Lung microvascular endothelial cell (primary cell): ENCODE measurements at places on chromosomes 2 and 18.

DNA sequence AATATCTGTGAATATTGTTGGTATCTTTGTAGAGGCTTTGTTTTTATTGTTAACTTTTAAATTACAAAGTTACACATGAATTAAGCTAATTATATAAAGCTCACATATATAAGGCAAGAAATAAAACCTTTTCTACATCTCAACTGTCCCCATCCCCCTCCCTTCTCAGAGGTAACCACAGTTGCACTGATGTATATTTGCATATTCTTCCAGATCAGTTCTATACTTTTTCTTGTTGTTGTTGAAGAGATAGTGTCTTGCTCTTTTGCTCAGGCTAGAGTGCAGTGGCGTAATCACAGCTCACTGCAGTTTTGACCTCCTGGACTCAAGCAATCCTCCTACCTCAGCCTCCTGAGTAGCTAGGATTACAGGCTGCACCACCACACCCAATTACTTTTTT is 36.0 kb upstream of the CDC42EP3 start:
- DNase-seq, result no peak

DNA sequence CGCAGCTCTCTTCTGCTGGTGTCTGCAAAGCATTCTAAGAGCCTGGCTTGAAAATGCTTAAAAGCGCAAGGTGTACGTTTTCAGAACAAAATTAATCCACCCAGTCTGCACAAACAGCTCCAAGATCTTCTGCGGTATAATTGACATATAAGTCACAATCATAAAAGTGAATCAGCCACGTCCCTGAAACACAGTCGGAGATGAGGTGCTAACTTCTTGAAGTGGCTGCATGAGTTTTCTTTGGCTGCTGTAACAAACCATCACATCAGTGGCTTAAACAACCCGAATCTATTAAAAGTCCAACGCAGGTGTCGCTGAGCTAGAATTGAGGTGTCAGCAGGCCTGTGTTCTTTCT is 32.6 kb downstream of the ARL4C start:
- no peak for DNase-seq

GRCh38 chr18:75625966-75626365 is 198.5 kb upstream of the SMIM21 start:
- no peak for DNase-seq

- DNase-seq, result no peak
These were observed 137.5 kb upstream of the CHAC2 start for GRCh38 chr2:53630026-53630606.

- DNase-seq, result no peak
These were observed 29.9 kb upstream of the OTOS start for GRCh38 chr2:240170354-240170735.

- peak; percentile 65 for DNase-seq
These were observed 23.7 kb downstream of the CRACDL start for GRCh38 chr2:98912221-98912851.

- no peak for DNase-seq
These were observed 191.6 kb downstream of the SEPTIN10 start for GRCh38 chr2:109422071-109422757.

GRCh38 chr2:225056330-225057073 is 14.2 kb upstream of the DOCK10 start:
- no peak for DNase-seq

GRCh38 chr2:183680573-183680972 is 556.3 kb downstream of the NUP35 start:
- DNase-seq, result no peak

DNA sequence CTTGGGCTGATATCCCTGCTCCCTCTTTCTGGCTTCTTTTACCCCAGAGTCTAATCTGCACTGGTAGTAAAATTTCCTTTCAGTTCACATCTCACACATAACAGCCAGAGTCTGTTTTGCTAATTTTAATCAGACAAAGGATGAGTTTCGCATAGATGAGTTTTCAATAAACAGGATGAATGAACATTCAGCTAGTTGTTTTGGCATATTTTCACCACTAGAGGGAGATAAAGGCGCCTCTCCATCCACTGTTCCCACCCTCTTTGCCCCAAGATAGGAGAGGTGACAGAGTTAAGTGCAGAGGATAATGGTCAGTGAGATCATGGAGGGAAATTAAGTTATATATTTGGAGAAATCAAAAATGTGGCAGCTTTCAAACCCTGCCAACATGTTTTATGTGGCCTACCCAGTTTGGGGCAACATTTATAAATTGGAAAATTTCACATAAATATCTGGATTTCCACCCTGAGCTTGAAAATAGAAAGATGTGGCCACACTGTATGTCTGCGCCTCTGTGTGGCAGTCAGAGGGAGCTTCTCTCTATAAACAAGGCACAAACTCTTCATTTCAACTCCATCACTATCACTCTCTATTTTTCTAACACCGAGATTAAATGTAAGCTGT is 48.5 kb upstream of the DTNA start:
- DNase-seq, result peak; percentile 50

- no peak for DNase-seq
These were observed 246.4 kb upstream of the HDAC4 start for GRCh38 chr2:239647052-239647819.

GRCh38 chr2:85165088-85165690 is 32.0 kb downstream of the TCF7L1 start:
- no peak for DNase-seq

GRCh38 chr2:73408198-73408597 is 22.6 kb downstream of the ALMS1 start:
- DNase-seq, result no peak

- no peak for DNase-seq
These were observed 49.1 kb downstream of the ADI1 start for GRCh38 chr2:3470166-3470651.

DNA sequence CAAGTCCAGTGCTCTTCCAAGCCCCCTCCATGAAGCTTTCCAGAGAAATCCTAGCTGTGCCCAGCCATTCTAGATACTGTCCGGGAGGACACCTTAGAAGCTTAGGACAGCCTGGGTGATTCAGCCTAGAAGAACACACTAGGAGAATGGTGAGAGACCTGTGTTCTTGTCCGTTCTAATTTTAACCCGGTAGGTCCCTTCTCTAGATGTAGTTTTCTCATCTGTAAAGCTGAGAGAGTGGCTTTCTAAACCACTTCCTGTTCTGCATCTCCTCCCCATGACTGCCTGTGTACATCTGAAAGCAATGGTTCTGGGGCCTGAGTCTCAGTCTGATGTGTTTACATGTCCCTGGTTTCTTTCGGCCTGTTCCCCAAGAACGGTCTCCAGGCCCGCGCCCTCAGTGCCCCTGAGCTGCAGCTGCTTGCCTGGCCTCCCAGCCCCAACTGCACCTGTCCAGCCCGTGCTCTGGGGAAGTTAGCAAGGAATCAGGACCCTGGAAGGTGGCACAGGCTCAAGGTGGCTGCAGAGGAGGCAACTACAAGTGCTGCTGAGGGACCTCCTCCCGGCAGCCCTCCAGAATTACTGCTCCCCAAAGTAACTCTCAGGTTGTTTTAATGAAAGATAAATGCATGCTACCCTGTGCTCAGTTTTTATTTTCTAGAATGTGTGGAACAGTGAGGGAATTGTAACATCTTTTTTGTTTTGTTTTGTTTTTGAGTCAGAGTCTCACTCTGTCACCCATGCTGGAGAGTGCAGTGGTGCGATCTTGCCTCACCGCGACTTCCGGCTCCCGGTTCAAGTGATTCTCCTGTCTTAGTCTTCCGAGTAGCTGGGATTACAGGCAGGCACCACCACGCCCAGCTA is 105.9 kb downstream of the LBH start:
- no peak for DNase-seq

GRCh38 chr2:124213977-124214587 is 189.0 kb downstream of the CNTNAP5 start:
- DNase-seq, result no peak
